ENCODE measurements at places on chromosomes 3 and 15.

- ATAC-seq, result no peak
These were observed 148.1 kb upstream of the SLC24A5 start for GRCh38 chr15:47972738-47973137.

DNA sequence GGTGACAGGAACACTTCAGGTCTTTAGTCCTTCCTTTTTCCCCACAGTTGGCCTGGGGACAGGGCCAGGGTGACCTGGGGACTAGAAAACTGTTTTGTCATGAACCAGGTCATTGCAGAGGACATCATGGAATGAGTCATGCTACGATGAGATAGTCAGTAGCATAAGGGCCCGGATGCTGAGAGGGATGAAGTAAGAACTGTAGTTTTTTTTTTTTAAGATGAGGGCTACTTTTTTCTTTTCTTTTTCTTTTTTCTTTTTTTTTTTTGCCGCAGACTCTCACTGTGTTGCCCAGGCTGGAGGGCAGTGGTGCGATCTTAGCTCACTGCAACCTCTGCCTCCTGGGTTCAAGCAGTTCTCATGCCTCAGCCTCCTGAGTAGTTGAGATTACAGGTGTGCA is 8.0 kb downstream of the MAP2K5 start:
- no peak for ATAC-seq

- peak; percentile 88 for ATAC-seq
These were observed 66.9 kb upstream of the MYO5C start for GRCh38 chr15:52362497-52362896.

DNA sequence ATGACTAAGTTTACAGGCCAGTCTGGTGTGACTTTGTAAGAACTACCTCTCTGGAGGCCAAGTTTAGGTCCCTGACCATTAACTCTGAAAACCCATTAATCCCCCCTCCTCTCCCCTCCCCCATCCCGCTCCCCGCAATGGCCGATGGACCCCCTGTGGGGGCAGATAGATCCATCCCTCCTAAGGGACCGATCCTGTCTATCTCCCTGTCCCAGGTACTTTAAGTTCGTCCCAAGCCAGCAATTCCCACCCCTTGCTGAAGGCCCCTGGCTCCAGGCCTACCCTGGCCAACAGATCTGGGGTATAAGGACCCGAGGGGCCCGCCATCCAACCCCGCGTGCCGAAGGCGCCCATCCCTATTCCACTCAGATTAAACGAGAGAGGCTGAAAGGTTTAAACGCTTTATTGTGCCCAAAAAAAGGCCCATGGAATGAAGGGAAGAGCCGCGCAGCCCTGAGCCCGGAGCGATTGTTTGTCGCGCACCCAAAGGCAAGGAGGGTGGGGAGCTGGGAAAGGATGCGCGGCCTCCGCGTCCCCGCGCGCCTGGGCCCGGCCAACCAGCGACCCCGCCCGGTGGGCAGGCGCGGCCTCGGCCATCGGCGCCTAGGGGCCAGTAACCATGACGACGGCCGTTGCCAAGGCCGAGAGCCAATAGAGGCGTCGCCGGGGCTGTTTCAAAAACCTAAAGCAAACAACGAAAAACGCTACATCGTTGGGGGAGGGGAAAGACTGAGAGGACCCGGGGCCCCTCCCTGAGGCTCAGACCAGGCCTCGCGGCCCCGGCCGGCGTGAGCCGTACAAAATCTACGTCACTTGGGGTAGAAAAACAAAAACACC is 35.9 kb downstream of the HMCES start:
- peak; percentile 55 for ATAC-seq

DNA sequence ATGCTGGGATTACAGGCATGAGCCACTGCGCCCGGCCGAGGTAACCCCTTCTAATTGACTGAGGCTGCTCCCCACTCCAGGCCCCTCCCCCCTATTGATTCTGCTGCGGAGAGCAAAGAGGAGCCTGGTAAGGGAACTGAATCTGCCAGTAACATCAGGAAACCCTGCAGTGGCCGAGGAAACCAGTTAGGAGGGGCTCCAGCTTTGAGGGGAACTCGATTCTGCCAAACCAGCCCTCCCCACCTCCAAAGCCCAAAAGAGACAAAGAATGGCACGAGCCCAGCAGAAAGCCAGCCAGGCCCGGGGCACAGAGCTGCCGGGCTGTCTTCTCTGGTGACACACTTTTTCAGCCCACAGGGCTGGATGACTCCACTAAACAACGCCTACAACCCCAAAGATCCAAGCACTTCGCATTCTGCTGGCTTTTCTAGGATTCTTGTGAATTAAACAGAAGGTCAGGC is 15.0 kb upstream of the ACAD9 start:
- peak; percentile 22 for ATAC-seq

- ATAC-seq, result no peak
These were observed 161.6 kb upstream of the LRRC3B start for GRCh38 chr3:26460985-26461384.

DNA sequence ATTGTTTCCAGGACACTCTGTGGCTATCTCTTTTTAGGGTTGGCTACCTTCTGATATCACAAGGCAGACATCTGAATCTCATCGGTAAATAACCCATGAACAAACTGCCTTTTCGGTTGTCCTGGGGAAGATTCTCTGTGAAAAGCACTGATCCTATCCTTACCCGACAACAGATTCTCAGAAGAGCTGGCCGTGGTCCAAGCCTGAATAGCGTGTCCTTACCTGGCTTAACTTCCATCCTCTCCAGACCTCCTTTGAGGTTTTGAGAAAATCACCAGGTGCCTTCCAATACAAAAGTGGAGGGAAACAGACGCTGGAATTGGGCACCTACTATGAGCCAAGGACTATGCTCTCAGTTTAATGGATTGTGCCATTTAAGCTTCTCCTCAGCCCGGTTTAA is 87.4 kb upstream of the ARHGEF3 start:
- ATAC-seq, result no peak

DNA sequence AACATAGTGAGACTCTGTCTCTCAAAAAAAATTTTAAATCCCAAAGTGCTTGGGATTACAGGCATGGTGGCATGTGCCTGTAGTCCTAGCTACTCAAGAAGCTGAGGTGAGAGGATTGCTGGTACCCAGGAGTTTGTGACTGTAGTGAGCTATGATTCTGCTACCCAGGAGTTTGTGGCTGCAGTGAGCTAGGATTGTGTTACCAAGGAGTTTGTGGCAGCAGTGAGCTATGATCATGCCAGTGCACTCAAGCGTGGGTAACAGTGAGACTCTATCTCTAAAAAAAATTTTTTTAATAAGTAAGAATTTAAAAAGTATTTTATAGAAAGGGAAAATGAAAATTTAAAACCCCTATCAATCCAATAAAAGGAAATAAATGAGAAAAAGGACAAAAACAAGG is 69.5 kb downstream of the FAIM start:
- no peak for ATAC-seq

- peak; percentile 38 for ATAC-seq
These were observed 60.1 kb downstream of the SLC12A1 start for GRCh38 chr15:48266024-48266689.

DNA sequence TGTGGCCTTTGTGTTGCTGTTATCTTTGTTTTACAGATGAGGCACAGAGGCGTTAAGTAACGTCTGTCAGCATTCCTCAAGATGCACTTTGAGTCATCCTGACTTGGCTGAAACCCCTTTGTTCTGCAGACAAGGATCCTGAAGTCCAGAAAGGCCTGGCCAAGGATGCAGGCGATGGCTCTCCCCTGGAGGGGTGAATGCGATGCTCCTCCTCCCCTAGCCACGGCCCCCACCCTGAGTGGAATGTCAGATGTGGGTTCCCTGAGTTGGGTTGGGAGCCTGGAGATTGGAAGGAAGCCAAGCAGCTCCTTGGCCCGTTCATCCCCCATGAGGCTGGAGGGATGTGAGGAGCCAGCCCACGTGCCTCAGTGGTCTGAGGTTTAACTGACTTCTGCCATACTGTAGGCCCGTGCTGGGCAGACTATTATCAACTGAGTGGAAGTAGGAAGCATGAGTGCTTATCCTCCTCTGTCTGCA is 43.3 kb downstream of the POMGNT2 start:
- no peak for ATAC-seq

DNA sequence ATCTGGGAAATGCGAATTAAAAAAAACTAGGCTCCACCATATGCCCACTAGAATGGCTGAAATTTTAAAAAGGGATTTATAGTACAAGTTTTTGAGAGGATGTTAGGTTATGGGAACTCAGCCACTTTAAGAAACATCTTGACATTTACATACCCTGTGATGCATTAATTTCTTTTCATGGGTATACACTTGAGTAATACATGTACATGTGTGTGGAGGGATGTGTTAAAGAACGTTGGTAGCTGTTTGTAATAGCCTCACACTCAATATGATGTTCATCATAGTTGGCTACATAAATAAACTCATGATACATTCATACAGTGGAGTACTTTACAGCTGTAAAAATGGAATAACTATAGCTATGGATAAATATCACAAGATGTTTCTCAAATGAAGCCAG is 40.9 kb downstream of the MEF2A start:
- ATAC-seq, result no peak

- ATAC-seq, result no peak
These were observed 20.5 kb downstream of the RBPMS2 start for GRCh38 chr15:64754663-64755426.

DNA sequence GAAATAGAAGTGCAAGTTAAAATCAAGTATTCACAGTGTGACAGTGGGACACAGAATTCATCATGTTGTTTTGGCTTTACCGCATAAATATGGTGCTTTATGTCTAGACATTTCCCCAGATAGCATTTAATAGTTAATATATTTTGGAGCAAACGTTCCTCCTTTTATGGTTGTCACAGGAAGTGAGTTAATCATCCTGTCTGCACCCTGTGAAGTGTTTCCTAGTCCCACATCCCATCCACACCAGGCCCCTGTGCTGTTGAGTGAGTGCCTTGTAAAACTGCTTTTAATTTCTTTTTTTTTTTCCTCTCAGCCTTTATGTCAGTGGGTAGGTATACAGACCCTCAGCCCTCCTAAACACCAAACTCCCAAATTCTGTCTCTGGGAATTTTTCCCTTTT is 393.7 kb downstream of the FEZF2 start:
- peak; percentile 50 for ATAC-seq

- no peak for ATAC-seq
These were observed 74.1 kb upstream of the MELTF start for GRCh38 chr3:197103766-197104165.

DNA sequence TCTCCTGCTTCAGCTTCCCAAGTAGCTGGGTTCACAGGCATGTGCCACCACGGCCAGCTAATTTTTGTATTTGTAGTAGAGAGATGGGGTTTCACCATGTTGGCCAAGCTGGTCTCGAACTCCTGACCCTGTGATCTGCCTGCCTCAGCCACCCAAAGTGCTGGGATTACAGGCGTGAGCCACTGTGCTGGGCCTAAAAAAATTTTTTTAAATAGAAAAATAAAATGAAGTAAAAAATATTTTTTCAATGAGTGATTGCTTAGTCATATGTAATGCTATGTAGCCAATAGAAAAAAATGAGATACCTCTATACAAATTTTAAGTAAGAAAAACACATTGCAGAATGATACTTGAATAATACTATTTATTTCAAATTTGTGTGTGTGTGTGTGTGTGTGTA is 27.9 kb upstream of the SLC30A4 start:
- no peak for ATAC-seq

DNA sequence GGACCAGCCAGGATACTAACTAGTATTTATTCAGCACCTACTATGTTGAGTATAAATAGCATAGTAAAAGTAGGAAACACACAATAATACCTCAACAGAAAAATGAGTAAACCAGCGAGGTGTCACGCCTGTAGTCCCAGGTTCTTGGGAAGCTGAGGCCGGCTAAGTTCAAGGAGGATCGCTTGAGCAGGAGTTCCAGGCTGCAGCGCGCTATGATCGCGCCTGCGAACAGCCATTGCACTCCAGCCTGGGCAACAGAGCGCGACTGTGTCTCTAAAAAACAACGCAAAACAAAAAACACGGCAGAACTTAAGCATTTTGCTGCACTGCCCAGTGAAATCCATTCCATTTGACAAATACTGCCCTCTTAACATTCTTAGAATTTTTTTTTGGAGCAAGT is 1.3 kb upstream of the DENND6A start:
- no peak for ATAC-seq

Data from motor neuron (in vitro differentiated cells).